ENCODE measurements at places on chromosomes 5 and 9. TPM values are rescaled to one million over a fixed set of nuclear protein-coding genes. Genes with fewer than 3 reads are reported as not detected.

Gene NMRK1
- total RNA-seq: 0.67 TPM

Gene TAF11L5
- total RNA-seq: not detected

Gene MED7
- total RNA-seq: 17.3 TPM

Gene FER
- total RNA-seq: 43.1 TPM

Gene EMB
- 0.54 TPM for total RNA-seq

Gene EIF4E1B
- total RNA-seq: not detected

DNA sequence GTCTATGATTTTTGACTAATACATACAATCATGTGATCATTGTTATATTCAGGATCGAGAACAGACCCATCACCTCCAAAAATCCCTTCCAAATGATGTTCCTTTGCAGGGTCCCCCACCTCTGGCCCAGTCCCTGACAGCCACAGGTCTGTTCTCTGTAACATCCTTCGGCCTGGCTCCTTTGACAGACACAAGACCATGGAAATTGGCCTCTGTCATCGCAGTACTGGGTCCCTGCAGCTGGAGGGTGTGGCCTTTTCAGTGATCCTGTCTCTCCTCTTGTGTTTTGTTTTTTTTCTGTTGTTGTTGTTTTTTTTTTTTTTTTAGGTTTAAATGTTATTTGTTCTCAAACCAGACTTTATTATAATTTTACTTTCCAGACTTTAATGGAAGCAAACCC is 27.4 kb upstream of the ANKRD33B start:
- H3K4me3 ChIP-seq: no peak overlapping the region
- no peaks in the 10 kb centered on the region for H3K36me3 ChIP-seq
- H3K27ac ChIP-seq: no peak overlapping the region
- H3K4me1 ChIP-seq: peaks cover 21% of the 10 kb centered on the region

- no peak for DNase-seq
- H3K27ac ChIP-seq: no peak overlapping the region
- H3K27me3 ChIP-seq: no peaks in the 10 kb centered on the region
- no peak overlapping the region for H3K4me3 ChIP-seq
- no peaks in the 10 kb centered on the region for H3K4me1 ChIP-seq
These were observed 17.5 kb upstream of the NDUFS4 start for GRCh38 chr5:53542926-53543325.

DNA sequence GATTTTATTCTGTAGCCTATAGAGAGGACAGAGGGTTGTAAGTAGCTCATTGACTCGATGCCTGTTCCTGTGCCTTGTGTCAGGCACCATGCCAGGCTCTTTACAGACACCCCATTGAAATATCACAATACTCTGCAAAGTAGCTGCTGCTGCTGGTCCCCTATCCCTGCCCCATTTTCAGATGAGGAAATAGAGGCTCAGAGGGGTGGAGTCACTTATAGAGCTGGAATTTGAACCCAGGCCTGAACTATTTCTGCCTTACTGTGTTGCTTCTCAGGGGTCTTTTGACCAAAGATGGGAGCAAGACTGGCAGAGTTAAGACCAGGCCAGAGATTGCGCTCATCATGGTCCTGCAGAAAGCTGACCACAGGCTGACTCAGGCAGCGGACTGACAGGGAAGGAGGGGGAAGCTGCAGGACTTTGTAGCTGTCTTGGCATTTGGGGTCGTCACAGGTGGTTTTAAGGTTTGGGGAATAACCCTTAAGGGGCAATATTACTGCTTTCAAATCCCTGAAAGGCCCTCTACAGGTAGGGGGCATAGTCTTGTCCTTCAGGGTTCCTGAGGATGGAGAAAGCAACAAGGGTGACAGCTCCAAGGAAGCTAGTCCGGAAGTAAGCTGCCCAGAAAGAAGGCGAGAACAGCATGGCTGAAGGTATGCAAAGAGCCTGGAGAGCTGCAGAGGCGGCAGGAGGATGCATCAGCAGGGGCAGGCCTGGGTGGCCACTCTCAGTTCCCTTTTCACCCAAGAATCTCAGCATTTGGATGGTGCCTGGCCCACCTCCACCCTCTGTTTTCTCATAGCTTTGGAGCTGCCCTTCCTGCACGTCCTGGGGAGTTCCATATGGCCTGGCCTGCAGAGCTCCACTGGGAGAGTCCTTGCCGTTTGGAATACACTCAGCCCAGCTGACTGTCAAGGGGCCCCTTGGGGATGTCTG is 18.3 kb upstream of the NDST1 start:
- H3K27ac ChIP-seq: peak overlapping the region; percentile 13
- no peak overlapping the region for H3K4me3 ChIP-seq
- H3K4me1 ChIP-seq: peaks cover 57% of the 10 kb centered on the region
- no peak for DNase-seq
- no peaks in the 10 kb centered on the region for H3K27me3 ChIP-seq

- peaks cover 22% of the 10 kb centered on the region for H3K4me1 ChIP-seq
- H3K36me3 ChIP-seq: no peaks in the 10 kb centered on the region
- no peak overlapping the region for H3K4me3 ChIP-seq
- no peak for DNase-seq
- H3K27ac ChIP-seq: no peak overlapping the region
These were observed 658.1 kb upstream of the CHD1 start for GRCh38 chr5:99586878-99587277.

DNA sequence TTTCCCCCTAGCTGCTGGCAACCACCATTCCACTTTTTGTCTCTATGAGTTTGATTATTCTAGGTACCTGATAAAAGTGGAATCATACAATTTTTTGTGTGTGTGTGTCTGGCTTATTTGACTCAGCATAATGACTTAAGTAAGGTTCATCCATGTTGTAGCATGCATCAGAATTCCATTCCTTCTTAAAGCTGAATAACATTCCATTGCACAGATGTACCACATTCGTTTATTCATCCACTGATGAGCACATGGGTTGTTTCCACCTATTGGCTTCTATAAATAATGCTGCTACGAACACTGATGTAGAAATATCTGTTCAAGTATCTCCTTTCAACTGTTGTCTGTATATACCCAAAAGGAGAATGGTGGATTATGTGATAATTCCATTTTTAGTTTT is 33.7 kb downstream of the AP3B1 start:
- H3K4me3 ChIP-seq: no peak overlapping the region
- H3K36me3 ChIP-seq: no peaks in the 10 kb centered on the region
- no peak overlapping the region for H3K27ac ChIP-seq
- H3K27me3 ChIP-seq: no peaks in the 10 kb centered on the region
- DNase-seq: no peak
- H3K4me1 ChIP-seq: no peaks in the 10 kb centered on the region

GRCh38 chr5:134246771-134247427 is 21.0 kb upstream of the PPP2CA start:
- no peaks in the 10 kb centered on the region for H3K27me3 ChIP-seq
- no peak for DNase-seq
- no peak overlapping the region for H3K4me3 ChIP-seq
- H3K4me1 ChIP-seq: peaks cover 37% of the 10 kb centered on the region

GRCh38 chr5:111829701-111830100 is 72.7 kb upstream of the NREP start:
- H3K4me3 ChIP-seq: no peak overlapping the region
- H3K4me1 ChIP-seq: no peaks in the 10 kb centered on the region
- H3K27ac ChIP-seq: no peak overlapping the region
- no peaks in the 10 kb centered on the region for H3K27me3 ChIP-seq
- DNase-seq: no peak

Data from Caco-2 (cell line).